Activated gamma-delta T cell treated with anti-CD3 and anti-CD28 coated beads, Interleukin-2, amount 50 U/mL, for 16 hours (primary cell): ENCODE measurements at places on chromosomes 11 and 22.
A peak's percentile ranks its signal among the peaks of the same experiment; 100 is the strongest.

DNA sequence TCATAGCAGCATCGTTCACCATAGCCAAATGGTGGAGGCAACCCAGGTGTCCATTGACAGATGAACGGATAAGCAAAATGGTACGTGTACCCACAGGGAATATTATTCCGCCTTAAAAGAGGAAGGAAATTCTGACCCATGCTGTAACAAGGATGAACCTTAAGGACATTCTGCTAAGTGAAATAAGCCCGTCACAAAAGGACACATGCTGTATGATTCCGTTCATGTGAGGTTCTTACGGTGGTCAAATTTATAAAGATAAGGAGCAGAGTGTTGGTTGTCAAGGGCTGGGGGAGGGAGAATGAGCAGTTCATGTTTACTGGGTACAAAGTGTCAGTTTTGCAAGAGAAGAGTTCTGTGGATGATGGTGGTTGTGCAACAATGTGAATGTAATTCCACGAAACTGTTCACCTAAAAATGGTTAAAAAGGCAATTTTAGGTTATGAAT lies 26.3 kb downstream of the APOL1 start:
- DNase-seq: no peak

DNA sequence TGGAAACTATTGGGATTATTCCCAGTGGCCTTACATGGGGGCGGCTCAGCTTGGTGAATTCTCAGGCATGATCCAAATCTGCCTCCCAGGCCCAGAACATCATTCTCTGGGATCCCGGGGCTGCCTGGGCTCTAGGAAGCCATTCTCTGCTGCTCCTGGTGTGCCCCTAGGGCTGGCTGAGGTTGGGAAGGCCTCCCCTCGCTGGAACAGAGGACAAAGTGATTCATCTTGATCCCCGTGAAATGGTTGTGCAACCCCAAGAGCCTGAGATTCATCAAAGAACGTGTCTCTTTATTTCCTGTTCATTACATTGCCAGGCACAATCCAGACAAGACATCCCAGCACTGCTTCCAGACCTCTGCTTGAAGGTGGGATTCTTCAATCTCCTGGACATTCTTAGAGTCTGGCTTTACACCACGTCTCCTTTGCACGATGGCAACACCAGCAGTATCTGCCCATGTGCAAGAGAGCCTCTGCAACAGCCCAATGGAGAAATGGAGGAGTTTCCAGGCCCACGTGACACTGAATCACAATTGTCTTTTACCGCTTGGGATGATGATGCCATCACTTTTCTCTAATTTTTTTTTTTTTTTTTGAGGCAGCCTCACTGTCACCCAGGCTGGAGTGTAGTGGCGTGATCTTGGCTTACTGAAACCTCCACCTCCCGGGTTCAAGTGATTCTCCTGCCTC lies 52.3 kb downstream of the TST start:
- DNase-seq: no peak

DNA sequence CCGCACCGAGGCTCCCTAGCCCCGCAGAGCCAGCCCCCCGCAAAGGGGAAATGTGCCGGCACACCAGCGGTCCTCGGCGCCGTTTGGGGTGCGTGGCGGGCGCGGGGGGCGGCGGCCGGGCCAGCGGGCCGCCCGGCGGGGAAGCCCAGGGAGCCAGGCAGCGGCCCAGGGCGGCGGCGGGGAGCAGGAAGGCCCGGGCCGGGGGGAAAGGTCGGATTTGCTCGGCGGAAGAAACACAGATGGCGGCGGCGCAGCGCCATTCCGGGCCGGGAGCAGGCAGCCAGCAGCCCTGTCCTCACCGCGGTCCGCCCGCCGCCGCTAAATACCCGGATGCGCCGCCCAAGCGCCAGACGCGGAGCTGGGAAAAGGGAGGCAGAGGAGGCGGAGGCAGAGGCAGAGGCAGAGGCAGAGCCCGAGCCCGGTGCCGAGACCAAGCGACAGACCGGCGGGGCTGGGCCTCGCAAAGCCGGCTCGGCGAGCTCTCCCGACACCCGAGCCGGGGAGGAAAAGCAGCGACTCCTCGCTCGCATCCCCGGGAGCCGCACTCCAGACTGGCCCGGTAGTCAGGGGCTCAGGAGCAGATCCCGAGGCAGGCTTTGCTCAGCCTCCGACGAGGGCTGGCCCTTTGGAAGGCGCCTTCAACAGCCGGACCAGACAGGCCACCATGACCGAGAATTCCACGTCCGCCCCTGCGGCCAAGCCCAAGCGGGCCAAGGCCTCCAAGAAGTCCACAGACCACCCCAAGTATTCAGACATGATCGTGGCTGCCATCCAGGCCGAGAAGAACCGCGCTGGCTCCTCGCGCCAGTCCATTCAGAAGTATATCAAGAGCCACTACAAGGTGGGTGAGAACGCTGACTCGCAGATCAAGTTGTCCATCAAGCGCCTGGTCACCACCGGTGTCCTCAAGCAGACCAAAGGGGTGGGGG lies 2.6 kb upstream of the GCAT start:
- peak; percentile 19 for DNase-seq

GRCh38 chr11:131185915-131186314 lies 184.5 kb upstream of the NTM start:
- DNase-seq: no peak

DNA sequence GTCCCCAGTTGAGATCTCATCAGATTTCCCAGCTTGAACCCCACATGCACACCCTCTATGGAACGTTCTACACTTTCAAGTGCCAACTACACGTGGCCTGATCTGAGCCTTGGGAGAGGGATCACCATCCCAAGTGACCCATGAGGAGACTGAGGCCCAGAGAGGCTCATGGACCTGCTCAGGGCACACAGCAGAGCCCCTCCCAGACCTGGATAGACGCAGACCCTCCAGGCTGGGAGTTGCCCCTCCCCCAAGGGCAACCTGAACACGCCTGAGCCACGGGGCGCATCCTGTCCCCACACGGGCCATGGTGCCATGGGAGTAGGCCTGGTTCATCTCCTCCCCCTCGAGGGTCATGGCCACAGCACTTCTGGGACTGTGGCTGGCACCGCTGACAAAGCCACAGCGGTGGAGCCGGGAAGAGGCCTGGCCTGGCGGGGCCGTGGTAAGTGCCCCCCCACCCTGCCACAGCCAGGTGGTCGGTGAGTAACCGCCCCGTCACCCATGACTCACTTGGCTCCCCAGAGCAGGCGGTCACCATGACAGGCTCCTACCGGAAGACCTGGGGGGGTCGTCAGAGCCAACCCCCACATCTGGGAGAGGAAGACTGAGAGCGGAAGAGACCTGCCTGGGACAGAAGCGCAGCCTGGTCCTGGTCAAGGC lies 8.1 kb downstream of the WNT7B start:
- no peak for DNase-seq

DNA sequence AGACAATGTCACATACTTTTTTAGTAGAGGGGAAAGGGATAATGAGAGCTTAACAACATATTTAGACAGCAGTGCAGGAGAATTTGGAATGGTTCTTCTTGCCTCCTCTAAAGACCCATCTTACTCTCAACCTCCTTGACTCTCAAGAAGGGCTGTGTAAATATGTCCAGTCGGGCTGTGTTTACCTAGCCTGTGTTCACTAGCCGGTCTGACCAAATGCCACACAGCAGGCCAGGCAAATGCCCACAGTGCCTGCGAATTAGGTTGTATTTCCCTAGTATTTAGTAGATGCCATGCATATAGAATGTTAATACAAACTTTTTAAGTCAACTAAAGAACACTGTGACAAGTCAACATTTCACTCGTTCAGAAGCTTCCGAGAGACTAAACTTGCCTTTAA lies 51.4 kb upstream of the MTMR2 start:
- DNase-seq: no peak

DNA sequence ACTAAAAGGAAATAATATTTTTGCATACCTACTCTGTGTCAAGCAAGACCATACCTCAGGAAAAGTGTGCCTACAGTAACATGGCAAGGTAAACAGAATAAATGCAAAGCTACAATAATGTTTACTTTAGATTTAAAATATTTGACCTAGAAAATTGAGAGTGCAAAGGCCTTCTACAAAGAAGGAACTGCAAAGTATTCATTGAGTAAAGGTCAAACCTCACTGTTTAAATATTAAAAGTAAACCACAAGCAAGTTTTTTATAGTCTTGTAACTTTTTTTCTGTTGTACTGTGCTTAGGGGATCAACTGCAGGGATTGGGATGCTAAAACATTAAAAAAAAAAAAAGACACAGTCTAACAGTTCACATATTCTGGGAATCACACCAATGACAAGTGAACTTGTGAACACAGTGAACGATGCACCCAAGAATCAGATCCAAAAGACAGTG lies 48.8 kb downstream of the CWF19L2 start:
- no peak for DNase-seq

DNA sequence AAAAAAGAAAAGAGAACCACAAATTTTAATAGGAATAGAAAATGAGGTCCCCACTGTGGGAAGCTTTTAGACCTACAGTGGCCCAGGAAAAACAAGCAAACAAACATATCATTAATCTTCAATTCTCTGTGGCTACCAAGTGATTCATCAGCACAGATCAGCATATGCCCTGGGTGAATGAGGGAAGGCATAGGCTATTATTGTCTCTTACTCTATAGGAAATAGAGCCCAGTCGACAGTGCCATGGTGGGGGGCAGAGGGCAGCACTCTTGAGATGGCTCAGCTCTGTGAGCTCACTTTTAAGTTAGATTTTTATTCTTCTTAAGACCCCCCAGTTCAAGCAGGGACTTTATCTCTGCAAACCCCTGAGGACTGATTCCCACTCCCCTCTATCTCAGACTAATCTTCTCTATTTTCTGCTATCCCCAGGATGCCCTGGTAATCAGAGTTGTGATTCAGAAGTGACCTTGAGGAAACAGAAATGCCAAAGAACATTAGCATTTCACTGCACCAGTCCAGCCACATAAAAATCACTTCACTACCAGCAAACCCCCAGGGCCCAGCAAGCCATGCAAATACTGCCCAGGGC lies 9.5 kb upstream of the FEZ1 start:
- no peak for DNase-seq

GRCh38 chr22:21100149-21101032 lies 54.6 kb downstream of the LRRC74B start:
- DNase-seq: no peak

- DNase-seq: no peak
Observed at GRCh38 chr22:29520851-29521250, 32.7 kb downstream of the THOC5 start.

GRCh38 chr22:22662095-22662494 lies 17.7 kb downstream of the GGTLC2 start:
- DNase-seq: no peak

DNA sequence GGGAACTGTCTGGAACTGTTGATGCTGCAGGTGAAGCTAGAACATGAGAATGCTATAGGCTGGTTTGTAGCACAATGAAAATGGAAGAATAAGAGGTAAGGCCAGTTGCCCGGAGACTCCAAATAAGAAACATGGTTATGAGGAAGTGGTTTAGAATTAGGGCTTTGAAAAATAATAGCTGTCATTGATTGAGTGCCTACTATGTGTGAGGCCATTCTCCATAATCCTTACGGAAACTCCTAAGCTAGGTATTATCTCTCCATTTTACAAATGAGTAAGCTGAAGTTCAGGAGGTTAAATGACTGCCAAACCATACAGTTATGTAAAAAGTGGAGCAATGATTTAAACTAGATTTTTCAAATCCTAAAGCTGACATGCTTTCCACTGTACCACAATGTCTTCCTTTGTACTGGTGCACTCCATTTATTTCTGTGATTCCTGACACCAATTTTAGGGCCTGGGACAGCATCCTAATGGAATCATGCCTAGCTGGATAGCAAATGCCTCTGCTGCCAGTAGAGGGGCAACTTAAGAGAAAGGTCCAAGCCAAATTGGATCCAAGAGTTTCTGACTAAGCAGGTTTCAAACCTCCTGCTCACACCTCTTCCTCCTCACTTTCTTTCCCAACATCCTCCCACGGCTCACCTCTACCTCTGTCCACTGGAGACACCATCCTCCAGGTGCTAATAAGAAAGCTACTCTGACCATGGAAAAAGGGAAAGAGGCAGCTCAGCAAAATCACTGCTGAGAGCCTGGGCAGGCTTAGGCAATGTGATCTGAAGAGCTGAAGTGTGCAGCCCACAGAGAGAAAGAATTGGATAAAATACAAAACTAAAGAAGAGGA lies 46.9 kb upstream of the PICALM start:
- no peak for DNase-seq

GRCh38 chr22:23110190-23110921 lies 31.4 kb downstream of the RSPH14 start:
- no peak for DNase-seq

- no peak for DNase-seq
Observed at GRCh38 chr11:112599856-112600533, 339.3 kb upstream of the PLET1 start.

GRCh38 chr22:46511151-46512038 lies 26.0 kb downstream of the CELSR1 start:
- no peak for DNase-seq
